HS-27A (cell line): ENCODE measurements at places on chromosomes 1 and 21.

DNA sequence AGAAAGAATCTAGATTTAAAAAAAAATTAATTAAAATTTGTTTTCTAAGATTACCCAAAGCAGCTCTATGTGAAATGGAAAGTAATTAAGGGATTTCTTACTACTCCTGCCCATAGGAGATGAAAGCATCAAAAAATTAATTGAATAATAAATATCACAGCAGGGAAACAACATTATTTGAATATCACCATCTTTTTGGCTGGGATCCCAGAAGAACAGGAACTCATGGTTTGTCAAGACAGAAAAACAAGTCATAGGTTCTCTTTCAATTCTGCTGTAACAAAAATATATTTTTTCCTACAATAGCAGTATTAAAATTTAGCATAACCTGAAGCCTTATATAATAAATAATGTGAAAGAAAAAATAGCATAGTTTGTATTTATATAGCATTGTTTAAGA is 1713.4 kb downstream of the NCAM2 start:
- DNase-seq = no peak

DNA sequence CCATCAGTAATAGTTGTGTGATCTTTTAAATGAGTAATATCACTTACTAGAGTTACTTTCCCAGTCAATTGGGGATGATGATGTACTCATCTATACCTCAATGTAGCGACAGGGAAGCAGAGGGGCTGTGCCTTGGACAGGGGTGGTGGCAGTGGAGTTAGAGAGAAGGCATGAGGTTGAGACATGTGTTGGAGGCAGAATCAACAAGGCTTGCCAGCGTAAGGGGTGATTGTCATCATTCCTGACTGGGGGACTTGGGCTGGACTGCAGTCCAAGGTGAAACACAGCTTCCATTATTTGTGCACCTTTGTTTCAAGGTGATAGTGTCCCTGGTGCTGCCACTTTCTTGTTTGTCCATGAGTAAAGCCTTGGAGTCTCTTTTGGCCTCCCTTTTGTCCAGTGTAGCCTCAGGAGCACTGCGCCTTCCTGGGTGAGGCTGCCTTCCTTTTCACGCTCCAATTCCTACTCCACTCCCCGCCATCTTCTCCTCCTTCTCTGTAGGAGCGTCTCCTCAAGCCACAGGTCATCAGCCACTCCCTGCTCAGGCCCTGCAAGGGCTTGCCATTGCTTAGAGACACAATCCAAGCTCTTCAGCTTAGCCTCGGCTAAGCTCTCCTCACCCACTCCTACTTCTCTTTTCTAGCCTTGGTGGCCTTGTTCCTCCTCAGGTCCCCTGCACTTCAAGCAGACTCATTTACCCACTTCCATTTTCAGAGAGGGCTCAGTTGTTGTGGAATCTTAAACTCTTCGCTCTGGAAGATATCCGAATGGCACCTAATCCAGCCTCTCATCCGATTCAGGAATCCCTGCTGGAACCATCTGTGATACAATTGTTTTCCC is 77.6 kb upstream of the CD34 start:
- DNase-seq = no peak

GRCh38 chr1:51189421-51190073 is 46.5 kb upstream of the RNF11 start:
- peak; percentile 41 for DNase-seq

DNA sequence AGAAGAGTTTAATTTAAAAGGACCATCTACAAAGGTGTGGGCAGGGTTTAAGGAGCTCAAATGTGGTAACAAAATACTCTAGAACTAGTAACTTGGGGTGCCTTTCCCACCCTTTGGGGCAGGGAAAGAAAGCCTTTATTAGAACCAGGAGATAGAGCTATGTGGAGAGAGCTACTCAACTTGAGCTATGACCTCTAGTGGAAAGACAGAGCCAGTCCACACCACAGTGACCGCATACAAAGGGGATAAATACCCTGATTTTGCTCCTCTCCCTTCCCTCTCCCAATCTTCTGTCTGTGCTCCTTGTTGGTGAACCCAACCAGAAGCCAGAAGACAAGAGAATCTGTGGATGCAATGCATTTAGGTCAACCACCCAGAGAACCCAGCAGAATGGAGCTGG is 54.4 kb upstream of the JAK1 start:
- no peak for DNase-seq

GRCh38 chr1:115448282-115449044 is 110.4 kb upstream of the NGF start:
- no peak for DNase-seq
